ENCODE measurements at places on chromosomes 16 and 17. TPM values are rescaled to one million over a fixed set of nuclear protein-coding genes. Genes with fewer than 3 reads are reported as not detected.

The LDHD gene
- total RNA-seq: not detected

The VASN gene
- not detected for total RNA-seq

The RPRML gene
- total RNA-seq: 0.23 TPM

The CTRB2 gene
- total RNA-seq: not detected

The ORC6 gene
- total RNA-seq: 44.4 TPM

All from activated CD8-positive, alpha-beta T cell treated with anti-CD3 and anti-CD28 coated beads, Interleukin-2, amount 10 ng/mL, durations not matched to agents 7 days and 5 days (primary cell).